ENCODE measurements at places on chromosomes 1 and 21.

DNA sequence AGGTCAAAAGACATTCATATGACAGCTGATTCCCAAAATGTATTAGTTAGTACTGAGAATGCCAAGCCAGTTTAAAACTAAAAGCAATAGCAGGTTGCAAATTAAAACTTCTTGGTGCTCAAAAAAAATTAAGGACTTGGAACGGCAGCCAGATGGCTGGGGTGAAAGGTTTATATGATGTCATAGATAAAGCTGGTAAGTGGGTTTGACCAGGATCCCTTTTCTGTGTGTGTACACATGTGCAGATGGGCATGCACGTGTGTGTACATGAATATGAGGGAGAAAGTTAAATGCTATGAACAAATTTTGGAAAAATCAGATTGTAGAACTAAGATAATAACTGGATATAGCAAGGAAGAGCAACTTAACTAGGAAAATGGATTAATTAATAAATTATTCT lies 39.1 kb upstream of the DPH5 start:
- DNase-seq, result no peak

DNA sequence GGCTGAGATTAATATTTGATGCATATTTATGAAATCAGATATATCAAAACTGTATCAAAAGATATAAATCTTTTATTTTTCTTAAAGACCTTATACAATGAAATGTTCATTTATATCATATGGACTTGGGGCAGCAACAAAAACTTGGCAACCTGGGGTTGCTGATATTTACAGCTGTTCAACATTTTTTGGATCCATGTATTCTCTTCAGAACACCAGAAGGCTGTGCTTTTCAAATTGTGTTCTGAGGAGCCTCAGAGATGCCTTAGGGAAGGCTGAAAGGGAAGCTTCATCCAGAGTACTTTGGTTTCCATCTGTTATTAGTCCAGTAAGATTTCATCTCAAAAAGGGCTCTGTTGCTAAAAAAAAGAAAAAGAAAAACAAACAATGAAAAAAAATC lies 94.8 kb downstream of the DISC1 start:
- DNase-seq, result no peak

- no peak for DNase-seq
Measured at GRCh38 chr21:16086936-16087335, 357.2 kb downstream of the USP25 start.

- no peak for DNase-seq
Measured at GRCh38 chr1:47840393-47841190, 156.6 kb downstream of the TRABD2B start.

GRCh38 chr1:64223329-64224151 lies 20.1 kb downstream of the UBE2U start:
- DNase-seq, result no peak

GRCh38 chr21:26469789-26470188 lies 103.3 kb downstream of the CYYR1 start:
- DNase-seq, result no peak

DNA sequence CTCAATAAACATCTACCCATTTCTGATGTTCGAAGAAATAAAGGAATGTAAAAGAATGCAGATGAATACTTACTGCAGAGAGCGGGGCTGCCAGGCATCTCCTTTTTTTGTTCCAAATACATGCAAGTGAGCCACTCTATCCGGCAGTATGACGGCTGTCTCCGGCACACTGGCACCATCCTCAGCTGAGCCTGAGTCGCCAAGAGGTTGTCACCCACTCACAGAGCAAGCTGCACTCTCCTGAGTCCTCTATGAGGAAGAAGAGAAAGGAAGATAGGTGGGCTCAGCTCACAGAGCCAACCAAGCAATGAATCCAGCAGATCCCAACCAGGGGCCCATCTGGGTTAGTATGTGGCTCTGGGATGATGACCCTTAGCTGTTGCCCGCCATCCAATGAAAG lies 65.3 kb downstream of the CD46 start:
- DNase-seq, result no peak

GRCh38 chr1:162161916-162162550 lies 92.5 kb downstream of the NOS1AP start:
- no peak for DNase-seq

GRCh38 chr1:214403431-214403830 lies 122.5 kb downstream of the SMYD2 start:
- no peak for DNase-seq

DNA sequence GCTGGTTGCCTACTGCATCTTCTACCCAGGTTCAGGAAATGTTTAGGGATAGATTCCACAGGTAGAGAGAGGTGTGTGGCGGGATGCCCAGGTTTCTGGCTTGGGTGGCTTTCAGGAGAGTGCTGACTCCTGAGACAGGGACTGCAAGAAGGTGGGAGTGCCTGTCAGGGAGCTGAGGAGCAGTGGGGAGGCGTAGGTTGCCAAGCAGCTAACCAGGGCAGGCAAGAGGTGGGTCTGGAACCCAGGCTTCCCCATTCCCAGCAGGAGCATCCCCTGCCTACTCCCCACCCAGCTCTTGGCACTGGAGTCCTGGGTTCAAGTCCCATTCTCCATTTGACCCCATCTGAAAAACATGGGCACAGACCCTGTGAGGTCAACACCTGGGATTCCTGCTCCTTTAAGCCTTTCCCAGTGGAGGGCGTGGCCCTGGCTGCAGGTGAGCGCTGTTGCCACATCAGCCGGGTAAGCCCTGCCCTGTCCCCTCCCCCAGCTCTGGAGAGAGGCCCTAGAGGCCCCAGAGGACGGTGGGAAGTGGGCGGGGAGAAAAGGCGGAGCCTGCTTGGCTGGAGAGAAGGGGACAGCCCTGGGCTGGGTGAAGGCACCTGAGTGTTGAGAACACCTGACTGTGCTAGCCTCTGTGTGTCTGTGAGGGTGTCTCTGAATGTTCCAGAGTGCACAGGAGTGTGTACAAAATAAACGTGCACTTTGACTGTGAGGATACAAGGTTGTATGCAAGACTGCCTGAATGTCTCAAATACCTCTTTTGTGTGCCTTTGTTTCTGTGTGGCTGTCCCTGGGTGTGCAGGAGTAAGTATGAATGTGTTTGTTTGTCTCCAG lies 14.0 kb upstream of the SYNC start:
- no peak for DNase-seq

GRCh38 chr1:241747992-241748391 lies 95.9 kb downstream of the WDR64 start:
- DNase-seq, result no peak

- no peak for DNase-seq
Measured at GRCh38 chr1:206466840-206467649, 3.2 kb upstream of the IKBKE start.

Measured in central memory CD8-positive, alpha-beta T cell (primary cell).